ENCODE measurements at places on chromosomes 13 and 19.

DNA sequence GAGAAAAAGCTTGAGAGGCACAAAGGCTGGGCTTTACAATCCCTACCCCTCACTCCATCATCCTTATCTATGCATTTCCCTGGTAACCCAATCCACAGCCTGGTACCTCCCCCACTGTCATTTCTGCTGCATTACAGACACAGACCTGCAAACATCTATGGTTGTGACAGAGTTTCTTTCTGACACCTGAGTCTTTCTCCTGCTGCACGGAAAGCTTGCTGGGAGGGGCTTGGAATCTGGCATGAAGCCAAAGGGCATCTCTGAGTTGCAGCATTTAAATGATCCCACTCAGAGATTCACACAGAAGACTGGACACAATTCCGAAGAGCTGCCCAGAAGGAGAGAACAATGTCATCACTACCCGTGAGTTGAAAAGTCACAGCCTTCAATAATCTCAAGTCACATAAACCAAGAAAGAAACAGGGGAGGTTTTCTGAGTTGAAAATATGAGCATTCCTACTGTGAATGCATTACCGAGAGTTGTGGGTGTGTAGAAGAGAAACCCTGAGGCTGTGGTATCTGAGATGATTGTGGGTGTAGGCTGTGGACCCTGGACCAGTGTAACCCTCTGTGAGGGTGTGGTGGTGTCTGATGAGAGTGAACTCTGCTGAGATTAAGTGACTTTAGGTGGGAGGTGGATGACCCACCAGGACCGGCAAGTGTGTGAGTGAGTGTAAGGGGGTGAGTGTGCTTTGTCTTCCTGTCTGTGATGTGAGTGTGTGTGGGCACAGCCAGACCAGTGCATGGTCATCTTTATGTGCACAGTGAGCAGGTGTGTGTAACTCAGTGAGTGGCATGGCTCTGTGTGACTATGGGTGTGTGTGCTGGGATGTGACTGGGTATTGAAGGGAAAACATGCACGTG, at the start of gene LGALS14:
Gene LGALS14 (plus strand): TSS at position 301 of the 864 bp plus-strand sequence. CDS start 48 bp downstream, at position 349.
- DNase-seq: peak; percentile 12

GRCh38 chr13:93857126-93857525, 622.4 kb downstream of the DCT start:
- no peak for DNase-seq

DNA sequence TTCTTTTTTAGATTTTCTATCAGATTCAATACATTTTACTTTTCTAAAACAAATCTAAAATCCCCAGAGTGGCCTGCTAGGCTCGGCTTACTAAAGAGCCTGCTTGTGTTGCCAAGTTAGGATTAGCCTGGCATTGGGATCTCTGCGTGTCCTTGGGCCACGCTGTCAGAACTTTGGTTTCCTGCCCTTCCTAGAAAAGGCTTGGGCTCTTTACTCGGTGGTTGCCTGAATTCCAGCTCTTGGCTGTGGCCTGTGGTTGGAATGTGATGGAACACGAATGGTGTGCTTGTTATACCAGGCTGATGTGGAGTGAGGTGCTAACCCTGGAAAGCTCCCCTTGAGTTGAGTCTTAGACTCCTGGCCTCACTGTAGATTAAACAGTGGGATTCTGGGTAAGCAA, 8.5 kb downstream of the SPATA13 start:
- DNase-seq: no peak

DNA sequence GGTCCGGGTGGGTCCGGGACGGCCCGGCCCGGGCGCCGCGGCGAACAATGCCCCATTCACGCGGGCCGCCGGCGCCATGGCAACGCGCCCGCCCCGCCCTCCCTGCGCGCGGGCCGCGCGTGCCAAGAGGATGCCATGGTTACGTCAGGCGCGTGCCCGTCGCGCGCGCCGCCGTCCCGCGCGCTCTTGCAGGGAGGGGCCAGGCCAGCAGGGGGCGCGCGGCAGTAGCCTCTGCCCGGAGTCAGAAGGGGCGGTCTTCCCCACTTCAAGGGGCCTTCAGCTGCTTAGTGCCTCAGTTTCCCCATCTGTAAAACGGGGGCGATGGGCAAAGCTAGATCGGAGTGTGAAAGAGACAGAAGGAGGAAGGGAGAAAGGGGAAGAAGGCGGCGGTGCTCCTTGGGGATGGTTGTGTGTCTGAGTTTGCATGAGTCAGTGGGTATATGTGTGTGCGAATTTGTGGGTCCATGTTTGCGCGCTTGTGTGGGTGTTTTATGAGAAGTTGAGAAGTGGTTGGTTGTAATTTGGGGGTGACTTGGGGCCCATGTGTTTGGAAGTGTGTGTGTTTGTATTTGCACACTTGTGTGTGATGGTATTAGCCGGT, 11.6 kb upstream of the NFIX start:
- peak; percentile 77 for DNase-seq

GRCh38 chr19:36528194-36528920, at the start of gene ZNF260:
Gene ZNF260 (minus strand): TSS chr19:36528271. CDS start chr19:36515238, 13,033 bp downstream.
- DNase-seq: peak; percentile 90

DNA sequence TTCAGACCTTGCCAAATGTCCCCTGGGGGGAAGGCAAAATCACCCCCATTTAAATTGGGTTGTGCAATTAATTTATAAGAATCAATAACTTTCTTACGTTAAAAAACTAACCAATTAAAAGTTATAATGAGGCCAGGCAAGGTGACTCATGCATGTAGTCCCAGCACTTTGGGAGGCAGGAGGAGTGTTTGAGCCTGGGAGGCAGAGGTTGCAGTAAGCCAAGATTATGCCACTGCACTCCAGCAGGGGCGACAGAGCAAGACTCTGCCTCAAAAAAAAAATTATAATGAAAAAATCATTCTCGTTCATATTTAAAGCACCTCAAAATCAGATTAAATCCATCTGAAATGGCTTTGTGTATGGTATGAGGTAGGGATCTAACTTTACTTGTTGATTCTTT, 18.4 kb upstream of the SIGLEC14 start:
- DNase-seq: no peak

DNA sequence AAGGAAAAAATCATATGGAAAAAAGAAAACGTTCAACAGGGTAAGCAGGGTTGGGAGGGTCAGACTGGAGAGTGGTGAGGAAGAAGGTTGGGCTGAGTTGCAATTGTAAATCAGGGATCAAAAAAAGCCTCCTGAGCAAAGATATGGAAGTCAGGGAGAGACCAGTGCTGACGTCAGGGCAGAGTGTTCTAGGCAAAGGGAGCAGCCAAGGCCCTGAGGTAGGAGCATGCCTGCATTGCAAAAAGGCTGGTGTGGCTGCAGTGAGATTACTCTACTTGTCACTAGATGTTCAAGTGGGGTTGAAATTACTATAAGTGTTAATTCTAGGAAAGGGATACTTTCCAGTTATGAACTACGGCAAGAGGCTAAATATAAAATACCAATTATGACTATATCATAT, 562.0 kb downstream of the MYO16 start:
- no peak for DNase-seq

GRCh38 chr19:18274781-18275356, 617 bp upstream of the IQCN start:
- no peak for DNase-seq

- DNase-seq: no peak
Observed at GRCh38 chr19:19081642-19082151, 17.9 kb downstream of the SLC25A42 start.
